ENCODE measurements at places on chromosomes 3 and 15.

DNA sequence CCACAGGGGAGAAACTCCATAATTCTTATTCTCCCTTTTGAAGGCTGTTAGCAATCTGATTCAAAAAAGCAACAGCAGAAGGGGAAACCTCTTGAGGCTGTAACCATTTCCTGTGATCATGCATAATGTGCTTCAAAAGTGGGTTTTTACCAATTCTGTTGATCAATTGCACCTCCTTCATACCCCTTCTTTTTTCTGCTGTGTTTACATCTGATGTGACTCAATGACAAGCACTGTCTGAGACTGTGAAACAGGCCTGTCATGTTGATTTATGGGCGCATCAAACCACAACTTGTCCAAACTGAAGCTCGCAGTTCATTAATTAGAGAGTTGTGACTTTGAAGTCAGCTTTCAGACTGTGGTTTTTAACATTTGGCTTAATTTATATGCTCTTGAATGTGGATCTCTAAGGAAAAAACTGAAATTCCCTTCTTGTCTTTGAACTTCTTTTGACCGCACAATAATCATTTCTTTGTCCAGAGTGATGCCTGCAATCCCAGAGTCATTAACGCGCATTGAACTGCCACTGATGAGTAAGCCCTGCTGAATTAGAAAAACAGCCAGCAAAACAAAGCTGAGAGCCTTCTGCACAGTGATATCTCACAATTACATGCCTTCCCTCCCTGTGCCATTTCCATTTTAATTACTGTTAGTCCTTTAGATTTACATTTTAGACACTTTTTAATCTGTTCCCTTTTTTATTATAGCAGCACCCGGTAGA lies 532.8 kb downstream of the FOXP1 start:
- DNase-seq: no peak

DNA sequence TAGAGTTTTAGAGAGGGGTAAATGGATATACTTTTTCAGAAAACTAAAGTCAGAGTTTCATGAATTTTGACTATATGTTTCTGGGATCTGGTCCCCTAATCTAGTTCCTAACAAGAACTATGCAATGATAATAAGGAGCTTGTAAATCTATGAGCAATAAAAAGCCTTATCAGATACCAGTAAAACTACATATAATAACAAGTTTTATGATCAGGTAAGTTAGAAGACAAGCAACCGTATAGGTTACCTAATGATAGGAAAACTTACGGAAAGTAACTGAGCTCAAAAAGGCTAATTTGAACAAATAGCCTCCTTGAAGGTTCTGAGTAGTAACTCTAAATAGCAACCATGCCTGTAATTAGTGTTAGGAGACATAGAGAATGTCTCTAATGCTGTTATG lies 21.0 kb downstream of the MIX23 start:
- no peak for DNase-seq

- DNase-seq: no peak
Measured at GRCh38 chr3:3666664-3667063, 132.6 kb upstream of the LRRN1 start.

DNA sequence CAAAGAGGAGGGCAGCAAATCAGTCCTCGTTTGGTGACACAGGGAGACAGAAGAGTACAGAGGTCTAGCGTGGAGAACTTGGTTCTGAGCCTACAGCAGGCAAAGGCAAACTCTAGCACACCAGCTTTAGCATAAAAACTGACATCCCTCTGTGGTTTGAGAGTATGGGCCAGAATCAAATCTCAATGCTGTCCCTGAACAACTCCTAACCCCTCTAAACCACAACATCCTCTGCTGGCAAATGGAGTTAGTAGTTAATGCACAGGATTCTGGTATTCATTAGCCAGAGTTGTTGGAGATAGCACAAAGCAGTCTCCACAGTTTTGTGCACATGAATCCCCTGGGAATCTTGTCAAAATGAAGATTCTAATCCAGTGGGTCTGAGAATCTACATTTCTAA lies 315.8 kb downstream of the NTRK3 start:
- DNase-seq: no peak
